CD4-positive, alpha-beta memory T cell (primary cell): ENCODE measurements at places on chromosomes 12 and 14. TPM values are rescaled to one million over a fixed set of nuclear protein-coding genes. Genes with fewer than 3 reads are reported as not detected.

DNA sequence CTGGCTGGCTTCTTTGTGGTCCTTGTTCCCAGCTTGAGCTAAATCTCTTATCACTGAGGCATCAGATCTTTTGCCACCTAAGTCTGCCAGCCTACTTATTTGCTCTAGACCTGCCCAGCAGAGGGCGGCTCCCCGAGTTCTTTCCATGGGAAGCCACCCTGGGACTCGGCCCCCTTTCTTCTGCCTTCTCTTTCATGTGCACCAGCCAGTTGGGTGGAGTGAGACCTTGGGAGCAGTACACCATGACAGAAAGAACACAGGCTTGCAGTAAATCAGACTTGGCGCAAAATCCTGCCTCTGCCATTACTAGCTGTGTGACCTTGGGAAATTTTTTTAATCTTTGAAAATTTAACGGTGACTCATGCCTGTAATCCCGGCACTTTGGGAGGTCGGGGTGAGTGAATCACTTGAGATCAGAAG lies 7.4 kb downstream of the SMAGP start:
- no peak for DNase-seq

DNA sequence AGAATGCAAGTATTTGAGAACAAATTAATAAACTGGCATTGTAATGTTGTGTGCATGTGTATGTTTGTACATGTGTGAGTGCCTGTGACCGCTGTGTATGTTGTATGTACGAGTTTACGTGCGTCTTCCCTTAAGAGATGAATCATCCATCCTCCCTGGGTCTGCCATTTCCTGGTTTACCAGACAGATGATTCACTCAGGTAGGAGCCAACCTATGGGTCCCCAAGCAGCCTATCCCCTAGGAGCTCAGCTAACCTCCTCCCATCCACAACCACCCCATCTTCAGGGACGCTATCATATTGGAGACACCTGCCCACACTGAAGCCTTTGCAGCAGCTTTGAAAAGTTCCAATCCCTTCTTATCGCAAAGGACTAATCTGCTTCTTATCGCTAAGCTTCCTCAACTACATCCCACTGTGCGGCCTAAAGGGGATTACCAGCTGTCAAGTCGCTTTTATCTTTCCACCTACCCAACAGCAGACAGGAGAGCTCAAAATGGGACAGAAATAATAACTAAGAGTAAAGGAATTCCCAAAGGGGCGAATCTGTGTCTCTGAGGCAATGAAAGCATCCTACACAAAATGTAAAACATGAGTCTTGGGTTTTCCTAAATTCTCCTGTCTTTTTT lies 81.5 kb upstream of the TMCC3 start:
- DNase-seq: no peak

The RIPK3 gene
- 16.7 TPM for polyA plus RNA-seq

The PYGL gene
- not detected for polyA plus RNA-seq

The TMTC2 gene
- polyA plus RNA-seq: 0.09 TPM

GRCh38 chr12:46956451-46957035 lies 122.9 kb upstream of the PCED1B start:
- DNase-seq: no peak

DNA sequence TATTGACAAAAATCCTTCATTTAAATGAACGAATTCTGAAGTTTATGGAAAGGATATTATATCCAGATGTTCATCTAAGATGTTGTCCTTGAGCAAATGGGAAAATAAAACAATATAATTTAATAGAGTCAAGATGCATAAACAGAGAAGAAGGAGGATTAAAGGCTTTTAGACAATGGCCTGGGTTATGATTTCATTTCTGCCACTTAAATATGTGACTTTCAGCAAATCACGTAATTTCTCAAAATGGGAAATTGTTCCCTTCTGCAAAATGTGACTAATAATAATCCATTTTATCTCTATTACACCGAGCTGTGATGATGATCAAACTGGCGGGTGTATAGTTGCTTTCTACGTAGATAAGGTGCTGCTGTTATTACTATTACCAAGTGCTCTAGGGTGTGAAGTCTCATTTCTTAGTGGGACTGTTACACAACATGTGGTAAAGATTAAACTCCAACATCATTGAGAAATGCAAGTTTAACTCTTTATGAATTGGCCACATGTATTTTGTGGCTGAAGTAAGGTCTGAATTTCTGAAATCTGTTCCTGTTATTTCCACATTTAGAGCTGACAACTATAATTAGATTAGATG lies 157.0 kb downstream of the MYRFL start:
- no peak for DNase-seq

The AMDHD1 gene
- not detected for polyA plus RNA-seq

The KRT77 gene
- polyA plus RNA-seq: not detected

DNA sequence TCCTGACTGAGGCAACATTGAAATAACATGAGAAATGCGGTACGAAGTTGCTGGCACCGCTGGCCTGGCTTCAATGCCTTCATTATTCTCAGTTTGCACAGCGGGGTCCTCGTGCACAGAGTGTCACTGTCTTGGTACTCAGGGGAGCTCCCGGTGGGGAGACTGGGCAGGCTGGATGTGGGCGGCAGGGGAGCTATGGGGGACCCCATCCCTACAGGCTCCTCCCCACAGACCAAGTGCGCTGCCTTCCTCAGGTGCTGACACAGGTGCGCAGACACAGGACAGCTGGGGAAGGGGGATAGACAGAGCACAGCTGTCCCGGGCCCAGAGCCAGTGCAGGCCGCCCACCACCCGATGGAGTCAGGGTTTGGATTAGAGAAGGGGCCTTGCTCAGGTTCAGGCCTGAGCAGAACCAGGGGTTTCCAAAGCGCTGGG lies 270.1 kb downstream of the ADGRD1 start:
- no peak for DNase-seq

The TOMM20L gene
- not detected for polyA plus RNA-seq

GRCh38 chr12:1502831-1503230 lies 91.5 kb downstream of the FBXL14 start:
- no peak for DNase-seq

The KITLG gene
- not detected for polyA plus RNA-seq

DNA sequence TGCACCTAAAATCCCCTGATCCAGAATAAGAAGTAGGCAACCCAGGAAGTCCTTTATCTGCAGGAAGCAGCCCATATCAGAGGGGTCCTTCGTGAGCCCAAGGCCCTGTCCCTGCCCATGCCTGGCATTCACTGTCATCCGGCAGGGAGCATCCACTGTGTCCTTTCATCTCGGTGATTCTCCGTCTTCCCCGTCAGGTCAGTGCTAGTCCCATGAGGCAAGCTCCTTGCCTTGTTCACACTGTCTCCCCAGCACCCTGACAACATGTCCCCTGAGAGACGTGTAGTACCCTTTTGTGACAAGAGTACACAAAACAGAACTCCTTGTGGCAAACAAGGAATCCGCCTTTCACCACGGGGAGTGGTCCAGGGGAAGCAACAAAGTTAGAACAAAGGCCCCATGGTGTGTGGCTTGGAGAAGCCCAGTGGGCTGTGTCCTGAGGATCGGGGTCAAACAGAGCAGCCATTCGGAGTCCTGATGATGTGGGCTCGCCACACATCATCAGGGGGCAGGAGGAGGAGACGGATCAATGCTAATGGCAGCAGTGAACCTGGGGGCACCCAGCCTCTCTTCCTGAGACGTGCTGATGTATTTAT lies 112.1 kb downstream of the DICER1 start:
- no peak for DNase-seq
